ENCODE measurements at places on chromosomes 6 and 20. TPM values are rescaled to one million over a fixed set of nuclear protein-coding genes. Genes with fewer than 3 reads are reported as not detected.

Gene MYO6
- 20.4 TPM for total RNA-seq

Gene FNDC11
- total RNA-seq: not detected

Gene SYNDIG1
- 3.2 TPM for total RNA-seq

Gene MROH8
- total RNA-seq: 1.5 TPM

Gene ZDHHC14
- 15.2 TPM for total RNA-seq

Gene CSNK2A1
- total RNA-seq: 70.0 TPM

Gene KPNA5
- total RNA-seq: 7.9 TPM

Gene TRIM31
- not detected for total RNA-seq

Gene PROCR
- total RNA-seq: 104 TPM

Gene CLIC5
- 3.4 TPM for total RNA-seq

Gene GPX5
- not detected for total RNA-seq

Gene ASIP
- total RNA-seq: not detected

Gene AKAP7
- 6.4 TPM for total RNA-seq

Gene CEP85L
- 11.8 TPM for total RNA-seq
